ENCODE measurements at places on chromosomes 6 and 20.

DNA sequence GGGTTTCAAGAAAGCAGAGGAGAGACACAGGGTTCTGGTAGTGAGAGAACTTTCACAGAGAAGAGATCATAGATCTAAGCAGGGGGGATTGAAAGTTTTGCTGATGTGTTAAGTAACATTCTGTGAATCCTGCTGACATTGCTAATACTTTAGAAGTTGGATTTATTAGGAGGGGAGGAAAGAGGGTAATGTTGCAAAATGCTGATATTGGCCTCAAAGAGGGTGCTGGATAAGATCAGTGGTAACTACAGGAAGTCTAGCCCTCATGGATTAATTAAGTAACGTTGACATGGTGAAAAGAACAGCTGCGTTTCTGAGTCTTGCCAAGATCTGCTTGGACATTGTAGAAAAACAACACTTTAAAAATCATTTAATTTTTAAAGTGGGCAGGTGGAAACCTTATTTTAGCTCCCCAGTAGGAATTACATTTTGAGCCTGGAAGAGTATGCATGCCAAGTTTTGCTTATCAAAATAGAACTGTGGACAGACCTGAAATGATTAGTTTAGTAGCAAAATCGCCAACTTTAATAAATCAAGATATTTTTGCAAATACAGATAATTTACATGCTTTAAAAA lies 606.0 kb upstream of the HTR1E start:
- DNase-seq, result no peak

DNA sequence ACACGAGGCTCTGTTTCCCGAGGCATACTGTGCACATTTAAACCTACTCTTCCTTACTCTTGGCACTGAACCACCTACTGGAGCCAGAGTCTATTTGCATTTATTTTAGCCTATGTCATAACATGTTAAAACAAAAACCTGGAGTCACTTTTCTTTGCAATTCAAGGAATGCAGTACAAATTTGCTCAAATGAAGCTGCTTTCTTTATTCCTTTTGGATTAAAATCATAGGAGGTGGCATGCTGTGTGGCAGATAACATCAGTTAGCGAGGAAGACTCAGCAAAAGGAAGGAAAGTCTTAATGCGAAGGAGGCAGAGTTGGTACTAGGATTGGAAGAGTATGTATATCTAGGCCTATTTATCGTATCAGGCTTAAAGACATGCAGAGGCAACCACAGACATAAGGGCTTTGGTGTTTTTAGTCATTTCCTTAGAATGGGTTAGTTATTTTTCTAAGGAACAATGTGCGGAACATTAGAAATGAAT lies 92.9 kb downstream of the SAMD3 start:
- DNase-seq, result no peak

DNA sequence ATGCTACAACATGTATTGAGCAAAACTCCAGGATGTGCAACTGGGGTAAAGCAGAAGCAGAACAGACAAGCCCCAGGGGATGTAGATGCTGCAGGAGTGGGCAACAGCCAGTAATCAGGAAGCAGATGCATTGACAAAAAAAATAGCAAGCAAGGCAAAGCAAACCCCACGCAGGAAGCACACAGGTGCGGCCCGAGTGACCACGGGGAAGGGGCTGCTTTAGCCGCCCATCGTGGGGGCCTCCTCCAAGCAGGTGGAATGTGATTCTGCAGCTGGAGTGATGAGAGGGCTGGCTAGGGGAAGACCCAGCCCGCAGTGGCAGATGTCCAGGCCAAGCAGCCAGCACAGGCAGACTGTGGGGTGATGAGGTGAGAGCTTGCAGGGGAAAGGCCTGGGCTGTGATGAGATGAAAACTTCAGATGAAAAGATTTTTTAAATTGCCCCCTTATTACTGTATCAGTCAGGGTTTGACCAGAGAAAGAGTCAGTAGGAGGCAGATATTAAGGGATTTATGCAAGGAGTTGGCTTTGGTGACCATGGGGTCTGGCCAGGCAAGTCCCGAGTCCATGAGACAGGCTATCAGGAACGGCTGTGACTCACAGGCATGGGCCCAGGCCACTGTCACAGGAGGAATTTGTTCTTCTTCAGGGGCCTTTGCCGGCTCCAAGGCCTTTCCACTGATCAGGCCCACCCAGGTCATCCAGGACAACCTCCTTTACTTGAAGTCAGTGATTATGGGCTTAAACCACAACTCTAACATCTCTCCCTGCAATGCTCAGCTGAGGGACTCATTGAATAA lies 207.6 kb downstream of the ANKRD60 start:
- DNase-seq, result no peak

DNA sequence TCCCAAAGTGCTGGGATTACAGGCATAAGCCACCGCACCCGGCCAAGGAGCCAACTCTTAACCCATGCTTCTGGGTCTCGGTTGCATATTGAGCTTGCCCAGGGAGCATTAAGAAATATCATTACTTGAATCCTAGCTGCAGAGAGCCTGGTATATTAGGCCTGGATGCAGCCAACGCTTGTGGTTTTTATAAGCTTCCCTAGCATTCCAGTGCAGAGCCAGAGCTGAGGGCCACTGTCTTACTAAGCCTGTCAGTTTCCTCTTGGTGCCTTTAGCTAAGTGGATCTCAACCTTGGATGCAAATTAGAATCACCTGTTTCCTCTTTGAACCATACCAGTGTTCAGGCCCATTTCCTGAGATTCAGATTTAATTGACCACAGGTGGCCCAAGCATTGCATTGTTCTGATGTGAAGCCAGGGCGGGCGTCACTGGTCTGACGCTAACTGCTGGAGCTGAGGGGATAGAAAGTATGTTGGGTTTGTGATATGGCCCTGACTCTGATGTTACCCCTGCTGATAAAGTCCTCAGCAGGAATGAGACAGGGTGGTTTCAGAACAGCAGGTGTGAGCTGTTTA lies 76.3 kb downstream of the BTBD3 start:
- DNase-seq, result no peak

GRCh38 chr6:117265410-117266256 lies at the start of gene VGLL2:
VGLL2 (plus strand) TSS chr6:117265558; CDS start chr6:117265764, 206 bp downstream.
- no peak for DNase-seq

DNA sequence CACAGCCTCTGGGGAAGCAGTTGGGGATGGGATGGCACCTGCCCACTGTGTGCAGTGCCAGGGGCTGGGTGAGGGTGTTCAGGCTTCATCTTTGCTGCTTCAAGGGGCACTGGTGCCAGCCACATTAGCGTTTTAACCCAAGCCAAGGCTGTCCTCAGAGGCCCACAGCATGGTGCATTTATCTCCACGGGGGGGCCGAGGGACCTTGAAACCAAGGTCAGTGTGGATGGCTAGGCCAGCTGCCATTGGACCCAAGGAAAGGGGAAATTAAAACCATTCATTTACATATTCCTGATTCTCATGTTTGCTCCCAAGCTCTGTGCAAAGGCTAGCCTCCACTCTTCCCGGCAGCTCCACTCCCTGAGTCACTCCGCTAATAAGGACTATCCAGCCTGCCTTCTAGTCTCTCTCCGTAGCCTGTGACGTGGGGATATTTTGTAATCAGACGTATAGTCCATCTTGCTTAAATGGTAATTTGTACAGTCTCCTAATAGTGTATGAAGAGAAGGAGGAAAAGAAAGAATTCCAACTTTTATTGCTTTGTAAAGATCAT lies 197.1 kb downstream of the CDH4 start:
- no peak for DNase-seq

DNA sequence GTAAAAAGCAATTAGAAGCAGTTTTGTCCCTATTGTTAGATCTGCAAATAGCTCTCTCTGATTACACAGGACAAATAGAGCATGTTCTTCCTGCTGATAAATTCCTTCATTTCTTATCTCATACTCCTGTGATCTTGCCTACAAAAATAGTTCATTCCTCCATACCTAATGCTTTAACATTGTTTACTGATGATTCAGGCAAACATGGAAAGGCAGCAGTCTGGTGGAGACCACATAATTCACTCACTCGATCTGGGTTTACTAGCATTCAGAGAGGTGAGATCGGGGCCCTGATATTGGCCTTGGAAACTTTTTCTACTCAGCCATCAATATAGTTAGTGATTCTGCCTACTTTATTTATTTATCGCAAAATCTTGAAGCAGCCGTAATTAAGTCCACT lies 20.2 kb downstream of the HLA-DPA1 start:
- no peak for DNase-seq

DNA sequence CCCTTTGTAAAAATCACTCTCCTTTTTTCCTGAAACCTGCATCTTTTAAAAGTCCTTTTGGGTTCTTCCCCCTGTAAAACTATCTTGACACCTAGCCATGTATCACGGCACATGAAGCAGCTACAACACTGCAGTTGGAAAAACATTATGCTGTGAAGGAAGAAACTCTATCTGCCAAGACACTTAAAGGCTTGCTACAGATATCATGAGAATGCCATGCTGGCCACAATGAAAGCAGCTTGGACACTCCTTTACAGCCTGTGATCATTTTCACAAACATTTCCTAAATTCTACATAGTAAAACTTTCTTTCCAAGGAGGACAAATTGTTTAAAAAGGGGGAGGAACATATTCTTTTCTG lies 31.8 kb downstream of the CNKSR3 start:
- no peak for DNase-seq

GRCh38 chr6:35755278-35755924 lies 18.6 kb downstream of the ARMC12 start:
- DNase-seq, result no peak

GRCh38 chr6:111854683-111855082 lies 18.6 kb downstream of the FYN start:
- no peak for DNase-seq

GRCh38 chr6:68738039-68738438 lies 103.0 kb downstream of the ADGRB3 start:
- DNase-seq, result no peak

- no peak for DNase-seq
Measured at GRCh38 chr20:1273366-1273765, 7.3 kb downstream of the SNPH start.

DNA sequence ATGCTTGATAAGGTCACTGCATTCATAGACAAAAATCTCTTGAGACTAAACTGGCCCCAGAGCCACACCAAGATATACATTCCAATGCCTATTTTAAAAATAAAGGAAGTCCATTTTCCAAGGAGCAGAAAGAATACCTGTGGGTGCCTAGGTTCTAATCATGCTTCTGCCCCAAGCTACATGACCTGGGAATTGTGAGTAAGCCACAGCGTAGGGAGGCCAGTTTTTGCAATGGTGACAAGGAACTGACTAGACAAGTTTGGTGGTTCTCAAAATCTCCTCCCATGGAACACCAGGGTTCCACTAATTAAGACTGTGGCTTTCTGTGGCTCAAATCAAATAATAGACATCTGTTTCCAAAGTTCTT lies 83.3 kb downstream of the GMDS start:
- no peak for DNase-seq

GRCh38 chr6:344816-345340 lies 46.7 kb upstream of the IRF4 start:
- DNase-seq, result no peak

- DNase-seq, result no peak
Measured at GRCh38 chr6:100447081-100447899, 17.4 kb downstream of the SIM1 start.

DNA sequence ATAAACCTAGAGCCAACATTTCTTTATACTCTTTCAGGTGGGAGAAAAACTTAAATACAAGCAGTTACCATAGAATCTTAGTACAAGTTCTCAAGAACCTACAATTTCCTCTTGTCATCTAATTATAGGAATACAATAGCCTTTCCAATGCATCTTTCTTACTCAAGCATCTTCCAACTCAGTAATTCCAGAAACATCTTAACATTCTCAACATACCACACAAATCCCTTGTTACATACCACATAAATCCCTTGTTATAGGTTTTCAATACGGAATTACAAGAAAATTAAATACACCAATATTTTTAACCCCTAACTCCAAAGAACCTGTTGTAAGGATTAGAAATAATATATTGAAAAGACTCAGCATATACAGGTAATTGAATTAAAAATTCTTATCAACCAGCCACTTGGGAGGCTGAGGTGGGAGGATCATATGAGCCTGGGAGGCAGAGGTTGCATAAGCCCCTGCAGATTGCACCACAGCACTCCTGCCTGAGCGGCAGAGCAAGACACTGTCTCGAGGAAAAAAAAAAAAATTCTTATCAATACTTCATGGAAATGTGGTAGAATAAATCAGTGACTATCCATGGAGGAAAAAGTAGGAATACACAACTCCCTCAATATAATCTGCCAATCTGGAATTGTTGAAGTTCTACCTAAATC lies 127.5 kb upstream of the CCDC28A start:
- DNase-seq, result no peak

- DNase-seq, result no peak
Measured at GRCh38 chr6:15574486-15574885, 88.3 kb downstream of the DTNBP1 start.

DNA sequence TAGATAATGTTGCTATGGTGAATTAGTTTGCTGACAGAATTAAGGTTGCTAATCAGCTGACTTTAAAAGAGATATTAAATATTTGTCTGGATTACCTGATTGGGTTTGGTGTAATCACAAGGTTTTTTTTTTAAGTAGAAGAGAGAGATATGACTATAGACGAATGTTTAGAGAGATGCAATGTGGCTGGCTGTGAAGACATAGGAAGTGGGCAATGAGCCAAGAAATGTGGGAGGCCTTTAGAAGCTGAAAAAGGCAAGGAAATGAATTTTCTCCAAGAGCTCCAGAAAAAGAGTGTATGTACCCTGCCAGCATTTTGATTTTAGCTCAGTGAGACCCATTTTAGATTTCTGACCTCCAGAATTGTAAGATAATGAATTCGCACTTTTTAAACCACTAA lies 598.3 kb downstream of the PKHD1 start:
- no peak for DNase-seq

DNA sequence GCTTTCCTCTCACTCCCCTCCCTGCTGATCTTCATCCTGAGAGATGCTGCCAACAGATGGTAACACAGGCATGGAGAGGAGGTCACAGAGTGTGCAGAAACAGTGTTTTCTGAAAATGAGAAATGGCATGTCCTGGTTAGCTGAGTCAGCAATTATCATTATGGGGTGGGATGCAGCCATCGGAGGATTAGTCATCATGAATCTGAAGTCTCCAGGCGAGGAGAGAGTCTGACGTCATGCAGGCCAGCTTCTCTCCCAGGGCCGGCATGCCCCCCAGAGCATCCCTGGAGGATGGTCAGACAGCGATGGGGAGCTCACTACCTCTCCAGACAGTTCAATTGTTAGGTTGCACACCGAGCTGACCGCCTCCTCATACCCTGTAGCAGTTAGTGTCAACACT lies 4.7 kb upstream of the GTSF1L start:
- DNase-seq, result no peak

GRCh38 chr6:165976684-165977083 lies 191.0 kb downstream of the TBXT start:
- DNase-seq, result no peak

DNA sequence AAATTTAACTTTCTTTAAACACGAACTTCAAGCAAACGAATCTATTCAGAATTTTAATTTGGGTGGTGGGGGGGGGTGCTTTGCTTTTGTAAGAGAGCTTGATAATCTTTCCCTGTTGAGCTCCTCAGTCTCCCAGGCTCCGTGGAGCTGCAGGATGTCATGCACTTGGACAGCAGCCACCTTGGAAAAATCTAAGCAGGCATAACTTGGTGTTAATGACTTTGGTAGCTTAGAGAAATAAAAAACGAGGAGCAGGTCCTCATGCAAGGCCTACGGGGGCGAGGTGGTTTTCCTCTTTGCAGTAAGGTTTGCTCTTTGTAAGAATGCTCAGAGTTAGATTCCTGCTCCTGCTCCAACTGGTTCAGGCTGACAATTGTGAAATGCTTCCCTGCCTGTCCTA lies 102.3 kb downstream of the EDN1 start:
- no peak for DNase-seq

- no peak for DNase-seq
Measured at GRCh38 chr6:142304241-142304640, 2.4 kb downstream of the ADGRG6 start.

Data from hypothalamus (tissue), 51 donors.